NCI-H2081 treated with DMSO at 0.1 percent for 48 hours (cell line): ENCODE measurements at places on chromosomes 11 and 22.

DNA sequence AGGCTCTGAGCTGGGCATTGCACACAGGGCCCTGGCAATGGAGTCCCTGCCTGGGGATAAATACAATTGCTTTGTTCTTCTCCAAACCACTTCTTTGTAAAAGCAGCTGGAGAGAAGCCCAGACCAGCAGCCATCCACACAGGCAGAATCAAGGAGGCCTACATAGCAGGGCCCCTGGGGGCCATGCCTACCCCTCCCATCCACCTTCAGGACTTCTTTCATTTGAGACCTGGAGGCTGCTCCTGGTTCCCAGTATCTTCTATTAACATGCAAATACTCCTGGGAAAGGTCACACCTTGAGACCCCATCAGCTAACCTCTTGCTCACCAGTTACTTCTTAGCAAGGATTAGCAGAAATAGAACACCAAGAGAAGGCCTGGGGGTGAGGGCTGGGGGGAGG is 511.1 kb downstream of the SOX6 start:
- no peak for DNase-seq

DNA sequence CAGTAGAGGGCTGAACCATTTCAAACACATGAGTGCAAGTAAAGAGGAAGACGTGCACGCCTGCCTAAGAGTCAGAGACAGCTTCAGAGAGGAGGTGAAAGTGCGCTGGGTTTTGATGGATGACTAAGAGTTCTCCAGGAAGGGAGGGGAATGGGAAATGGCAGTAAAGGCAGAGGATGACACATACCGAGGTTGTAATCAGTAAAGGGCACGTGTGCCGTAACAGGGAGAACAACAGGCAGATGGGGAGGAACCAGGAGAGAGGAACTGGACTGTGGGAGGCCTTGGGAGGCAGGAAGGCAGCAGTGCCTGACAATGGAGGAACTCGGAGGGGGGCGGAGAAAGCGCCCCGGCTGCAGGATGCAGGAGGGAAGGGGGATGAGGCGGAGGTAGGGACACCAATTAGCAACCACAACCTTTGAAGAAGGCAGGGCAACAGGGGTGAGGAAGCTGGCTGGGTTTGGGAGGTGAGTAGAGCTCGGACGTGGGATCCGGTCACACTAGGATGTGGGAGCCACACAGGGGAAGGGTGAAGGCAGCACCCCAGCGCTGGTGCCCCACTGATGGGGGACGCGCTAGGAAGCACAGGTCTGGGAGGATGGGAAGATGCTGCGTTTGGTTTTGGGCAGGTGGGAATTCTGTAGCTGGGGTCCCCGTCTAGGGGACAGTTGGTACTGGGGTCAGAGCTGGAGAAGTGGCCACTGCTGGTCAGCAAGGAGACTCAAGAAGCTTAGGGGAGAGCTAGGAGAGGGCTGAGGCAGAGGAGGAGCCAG is 67.4 kb downstream of the SCUBE1 start:
- no peak for DNase-seq

DNA sequence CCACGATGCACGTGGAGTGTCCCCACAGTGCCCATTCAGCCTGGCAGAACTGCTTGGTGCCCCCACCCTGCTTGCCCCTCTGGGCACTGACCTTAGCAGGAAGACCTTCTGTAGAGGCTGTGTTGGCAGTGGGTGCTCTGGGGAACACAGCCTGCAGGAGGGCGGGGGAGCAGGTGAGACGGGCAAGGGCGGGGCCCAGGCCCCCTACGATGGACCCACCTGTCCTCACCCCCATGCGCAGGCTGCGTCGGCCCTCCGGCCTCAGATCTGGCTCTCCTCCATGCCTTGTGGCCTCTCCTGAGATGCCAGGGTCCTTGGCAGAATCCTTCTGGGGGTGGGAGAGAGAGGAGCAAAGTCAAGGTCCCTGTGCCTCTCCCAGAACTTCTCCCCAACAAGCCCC is 10.9 kb downstream of the CDC42BPG start:
- DNase-seq: no peak

GRCh38 chr11:75387736-75388294 is 11.5 kb upstream of the RPS3 start:
- DNase-seq: no peak

DNA sequence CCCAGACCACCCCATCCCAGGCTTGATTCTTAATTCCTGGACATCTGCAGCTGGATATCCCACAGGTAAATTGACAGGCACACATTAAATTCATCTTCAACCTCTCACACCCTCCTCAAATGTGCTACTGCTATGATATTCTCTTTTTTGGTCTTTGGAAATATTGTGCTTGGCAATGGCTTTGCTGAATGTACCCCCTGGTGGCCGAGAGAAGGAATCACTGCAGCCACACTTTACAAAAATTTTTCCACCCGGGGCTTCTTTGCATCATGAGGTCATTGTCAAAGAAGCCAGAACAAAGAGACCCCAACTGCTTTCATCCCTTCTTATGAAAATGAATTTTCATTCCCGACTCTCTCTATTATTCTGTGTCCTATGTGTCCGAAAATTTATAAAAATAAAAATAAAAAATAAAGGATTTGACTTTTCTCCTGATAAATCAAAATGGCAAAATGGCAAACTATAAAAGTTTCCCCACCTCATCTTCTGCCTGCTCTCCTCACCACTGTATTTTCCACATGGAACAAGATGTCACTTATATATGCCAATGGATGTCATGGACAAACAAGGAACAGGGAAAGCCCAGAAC is 15.0 kb upstream of the CYB5R2 start:
- no peak for DNase-seq

- DNase-seq: no peak
Measured at GRCh38 chr11:8263109-8263768, 439 bp downstream of the LMO1 start.

- DNase-seq: no peak
Measured at GRCh38 chr11:26227301-26227746, 104.6 kb upstream of the ANO3 start.

DNA sequence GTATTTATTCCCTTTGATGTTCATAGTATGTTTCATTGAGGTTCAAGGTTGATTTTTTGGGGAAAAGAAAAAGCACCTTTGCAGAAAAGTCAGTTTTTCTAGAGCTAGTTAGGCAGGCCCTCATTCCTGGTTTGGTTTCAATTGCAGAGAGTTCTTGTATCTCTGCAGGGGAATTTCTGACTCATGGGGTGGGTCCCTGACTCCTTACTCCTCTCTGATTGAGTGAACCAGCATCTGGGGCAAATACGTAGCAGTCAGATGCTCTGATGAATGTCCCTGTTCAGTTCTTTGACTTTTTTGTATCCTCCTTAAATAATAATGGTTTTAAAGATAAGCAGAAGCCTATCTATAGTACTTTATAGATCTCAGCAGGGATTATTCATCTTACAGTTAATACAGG is 7.7 kb upstream of the NCR3LG1 start:
- no peak for DNase-seq

GRCh38 chr22:50274311-50274710 is 4.1 kb upstream of the MAPK11 start:
- DNase-seq: no peak

- no peak for DNase-seq
Measured at GRCh38 chr11:1086171-1087102, 11.8 kb downstream of the MUC2 start.

- no peak for DNase-seq
Measured at GRCh38 chr11:44551456-44552139, 13.9 kb upstream of the CD82 start.

- no peak for DNase-seq
Measured at GRCh38 chr11:12279672-12280108, 97.7 kb upstream of the PARVA start.

DNA sequence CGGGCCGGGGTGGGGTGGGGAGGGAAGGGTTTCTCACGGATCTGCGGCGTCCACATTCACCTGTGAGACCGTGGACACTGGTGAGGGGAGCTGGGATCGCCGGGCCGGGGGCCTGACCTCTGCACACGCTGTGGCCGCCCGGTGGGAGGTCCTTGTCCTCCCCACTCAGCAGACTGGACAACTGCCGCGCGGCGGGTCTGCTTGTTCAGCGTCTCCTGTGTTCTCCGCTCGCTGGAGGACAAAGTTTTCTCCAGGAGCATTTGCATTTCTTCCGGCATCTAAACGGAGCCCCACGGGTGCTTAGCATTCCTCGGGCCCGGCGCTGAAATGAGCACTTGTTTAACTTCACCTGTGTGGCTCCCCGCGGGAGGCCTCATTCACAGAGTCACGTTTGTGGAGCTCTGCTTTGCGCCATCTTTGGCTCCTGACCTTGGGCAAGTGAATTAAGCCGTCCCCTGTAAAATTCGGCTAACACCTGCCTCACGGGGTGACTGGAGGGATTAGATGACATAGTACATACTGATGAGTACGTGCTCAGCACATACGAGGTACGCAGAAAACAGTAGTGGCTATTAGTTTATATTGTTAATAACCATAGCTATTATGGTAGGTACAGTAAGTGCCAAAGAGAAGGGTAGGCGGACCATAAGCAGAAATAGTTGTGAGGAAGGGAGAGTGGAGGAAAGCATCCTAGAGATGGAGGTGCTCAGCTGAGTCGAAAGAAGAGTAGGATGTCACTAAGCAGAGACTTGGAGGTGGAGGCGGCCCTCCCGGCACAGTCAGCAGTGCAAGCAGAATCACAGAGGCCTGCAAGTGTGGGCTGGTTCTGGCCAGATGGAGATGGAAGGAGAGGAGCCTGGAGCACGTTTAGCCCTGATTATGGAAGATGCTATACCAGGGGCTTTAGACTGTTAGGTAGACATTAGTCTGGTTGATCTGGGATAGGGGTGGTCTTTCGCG is 885 bp downstream of the TRMU start:
- no peak for DNase-seq

DNA sequence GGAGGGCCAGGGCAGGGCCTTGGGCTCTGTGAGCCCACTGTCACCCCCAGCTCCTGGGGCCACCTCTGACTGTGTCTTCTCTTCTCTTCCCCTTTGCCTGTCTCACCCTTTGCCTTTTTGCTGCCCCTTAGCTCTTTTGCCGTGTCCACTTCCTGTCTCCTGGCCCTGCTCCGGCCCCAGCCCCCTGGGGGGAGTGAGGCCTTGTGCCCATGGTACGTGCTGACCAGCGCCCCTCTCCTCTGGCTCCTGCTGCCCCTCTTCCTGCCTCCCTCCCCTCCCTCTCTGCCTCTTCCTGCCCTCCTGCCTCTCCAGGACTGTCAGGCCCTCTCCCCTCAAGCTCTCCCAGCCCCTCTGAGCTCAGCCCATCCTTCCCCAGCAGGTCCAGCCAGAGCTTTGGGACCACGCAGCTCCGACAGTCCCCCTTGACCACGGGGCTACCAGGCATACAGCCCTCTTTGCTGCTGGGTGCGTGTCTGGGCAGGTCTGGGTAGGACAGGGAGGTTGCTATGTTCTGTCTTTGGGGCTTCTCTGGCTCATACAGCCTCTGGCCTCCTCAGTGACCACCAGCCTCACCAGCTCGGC is 11.7 kb downstream of the TMEM258 start:
- no peak for DNase-seq

GRCh38 chr11:31655483-31655882 is 145.9 kb downstream of the ELP4 start:
- no peak for DNase-seq

GRCh38 chr11:103170865-103171264 is 61.6 kb downstream of the DYNC2H1 start:
- DNase-seq: no peak

GRCh38 chr11:68818181-68818580 is 23.5 kb downstream of the CPT1A start:
- DNase-seq: no peak

GRCh38 chr11:82753921-82754320 is 20.3 kb upstream of the FAM181B start:
- DNase-seq: no peak

GRCh38 chr11:61532134-61533038 is 23.8 kb downstream of the LRRC10B start:
- no peak for DNase-seq

DNA sequence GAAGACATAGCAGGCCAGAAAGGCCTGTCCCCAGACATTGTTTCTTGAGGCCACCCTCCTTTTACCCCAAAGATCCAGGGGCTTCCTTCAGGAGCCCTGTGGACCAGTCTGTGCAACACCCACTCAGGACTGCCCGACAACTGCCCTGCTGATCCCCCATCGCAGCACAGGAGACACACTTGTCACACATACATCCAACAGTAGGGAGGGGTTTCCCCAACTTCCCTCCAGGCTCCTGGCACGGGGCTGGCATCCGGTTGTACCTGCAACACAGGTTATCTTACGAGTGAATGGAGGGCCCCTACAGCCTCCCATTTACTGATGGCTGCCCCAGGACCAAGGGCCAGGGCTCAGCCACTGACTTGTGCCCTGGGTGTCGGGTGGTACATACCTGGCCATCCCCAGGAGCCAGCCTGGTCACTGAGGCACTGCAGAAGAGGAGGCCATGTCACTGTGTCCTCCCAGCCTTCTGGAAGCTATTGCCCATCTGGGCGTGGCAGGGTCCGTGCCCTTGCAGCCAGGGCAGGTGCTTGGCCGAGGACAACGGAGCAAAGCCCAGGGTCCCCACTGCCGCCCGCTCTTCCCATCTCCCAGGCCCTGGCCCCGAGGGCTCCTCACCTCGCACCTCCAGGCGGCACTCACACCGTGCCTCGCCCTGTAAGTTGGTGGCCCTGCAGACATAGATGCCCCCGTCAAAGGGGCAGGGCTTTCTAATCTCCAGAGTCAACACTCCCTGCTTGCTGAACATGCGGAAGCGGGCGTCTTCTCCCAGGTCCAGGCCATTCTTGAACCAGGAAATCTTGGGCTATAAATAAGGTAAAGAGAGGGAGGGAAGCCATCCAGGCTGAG is 20.8 kb downstream of the MYBPC3 start:
- DNase-seq: no peak

DNA sequence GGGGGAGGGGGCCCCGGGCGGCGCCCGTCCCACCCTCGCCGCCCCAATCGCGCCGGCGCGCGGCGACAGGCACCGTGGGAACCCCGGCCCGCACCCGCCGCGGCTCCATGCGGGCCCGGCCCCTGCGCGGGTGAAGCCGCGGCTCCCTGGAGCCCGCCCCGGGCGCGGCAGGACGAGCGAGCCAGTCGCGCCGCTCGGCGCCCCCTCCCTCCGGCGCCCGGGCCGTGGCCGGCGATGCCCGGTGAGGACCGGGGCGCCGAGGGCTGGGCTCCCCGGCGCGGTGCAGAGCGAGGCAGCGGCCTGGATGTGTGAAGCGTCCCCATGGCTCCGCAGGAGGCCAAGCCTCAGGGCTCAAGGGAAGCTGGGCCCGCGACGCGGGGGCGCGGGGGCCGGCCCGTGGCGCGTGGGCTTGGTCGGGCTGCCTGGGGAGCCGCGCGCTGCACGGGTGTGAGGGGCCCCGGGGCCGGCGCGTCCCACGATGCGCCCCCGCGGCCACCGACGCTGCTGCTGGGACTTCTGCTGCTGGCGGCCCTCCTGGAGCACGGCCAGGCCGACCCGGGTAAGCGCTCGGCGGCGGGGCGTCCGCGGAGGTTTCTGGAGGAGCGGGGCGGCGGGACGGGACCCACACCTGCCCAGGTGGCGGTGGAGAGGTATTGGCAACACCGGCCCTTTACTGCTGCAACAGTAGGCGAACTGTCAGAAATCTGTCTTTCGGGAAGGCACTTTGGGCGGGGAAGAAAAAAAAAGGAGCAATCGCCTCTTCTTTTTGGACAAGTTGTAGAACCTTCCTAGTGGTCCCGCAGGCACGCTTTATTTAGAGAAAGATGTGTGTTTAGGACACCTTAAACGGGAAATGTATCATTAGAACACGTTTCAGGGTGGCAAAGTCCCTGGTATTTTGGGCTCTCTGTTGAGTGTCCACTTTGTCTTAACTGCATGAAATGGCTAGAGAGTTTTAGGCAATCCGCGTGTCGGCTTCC is 119.4 kb downstream of the HIPK3 start:
- DNase-seq: no peak
